Cerebellar nuclear complex (tissue), 1 donor: ENCODE measurements at places on chromosomes 12 and 14.

DNA sequence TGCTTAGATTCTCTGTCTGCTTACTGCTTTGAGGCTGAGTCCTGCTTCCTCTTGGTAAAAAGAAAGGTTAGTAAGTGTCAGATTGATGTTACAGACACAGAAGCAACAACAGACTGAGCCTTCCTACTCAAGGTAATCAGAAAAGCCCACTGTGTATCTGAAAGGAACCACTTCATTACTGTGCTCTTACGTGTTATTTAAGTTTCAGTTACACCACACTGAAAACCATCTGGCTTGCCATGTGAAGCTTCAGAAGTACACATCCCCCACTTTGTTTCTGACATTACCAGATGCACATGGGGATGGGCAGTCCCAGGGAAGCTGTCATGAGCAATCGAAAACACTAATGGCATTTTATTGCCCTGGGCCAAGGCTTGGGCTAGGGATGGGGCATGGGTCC is 1290.1 kb downstream of the AACS start:
- no peak for DNase-seq

DNA sequence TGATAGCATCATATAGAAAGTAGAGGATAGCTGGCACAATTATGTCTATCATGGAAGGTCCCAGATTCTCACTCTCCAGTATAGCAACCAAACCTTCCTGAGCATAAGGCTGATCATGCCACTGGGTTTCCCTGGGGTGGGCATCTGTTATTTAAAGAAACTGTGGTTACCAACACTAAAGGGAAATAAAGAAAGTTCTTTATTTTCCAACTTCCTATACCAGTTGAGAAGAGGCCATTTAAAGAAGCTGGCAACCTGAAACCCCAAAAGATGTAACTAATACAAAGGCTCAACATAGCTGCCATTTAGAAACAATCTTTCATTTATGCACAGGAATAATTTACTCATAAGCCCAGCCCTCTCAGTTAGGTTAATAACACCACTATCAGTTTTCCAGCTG is 3.1 kb downstream of the BCAT1 start:
- DNase-seq: no peak

GRCh38 chr12:53695152-53696145 is 19.6 kb upstream of the ATP5MC2 start:
- DNase-seq: no peak

DNA sequence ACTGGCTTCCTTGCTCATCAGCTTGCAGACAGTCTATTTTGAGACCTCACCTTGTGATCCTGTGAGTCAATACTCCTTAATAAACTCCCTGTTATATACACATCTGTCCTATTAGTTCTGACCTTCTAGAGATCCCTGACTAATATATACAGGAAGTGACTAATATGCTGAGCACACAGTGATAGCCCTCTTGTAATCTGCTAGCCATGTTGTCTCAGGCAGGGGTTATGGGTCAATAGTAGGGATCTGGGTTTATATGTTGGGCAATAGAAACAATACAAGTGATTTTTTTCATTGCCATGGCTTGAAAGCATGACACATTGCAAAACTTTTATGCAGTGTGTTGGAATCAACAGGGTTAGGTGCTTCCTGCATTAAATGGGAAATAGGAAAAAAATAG is 562.2 kb downstream of the GALC start:
- no peak for DNase-seq

GRCh38 chr14:58607131-58607951 is 30.4 kb upstream of the DACT1 start:
- DNase-seq: no peak

DNA sequence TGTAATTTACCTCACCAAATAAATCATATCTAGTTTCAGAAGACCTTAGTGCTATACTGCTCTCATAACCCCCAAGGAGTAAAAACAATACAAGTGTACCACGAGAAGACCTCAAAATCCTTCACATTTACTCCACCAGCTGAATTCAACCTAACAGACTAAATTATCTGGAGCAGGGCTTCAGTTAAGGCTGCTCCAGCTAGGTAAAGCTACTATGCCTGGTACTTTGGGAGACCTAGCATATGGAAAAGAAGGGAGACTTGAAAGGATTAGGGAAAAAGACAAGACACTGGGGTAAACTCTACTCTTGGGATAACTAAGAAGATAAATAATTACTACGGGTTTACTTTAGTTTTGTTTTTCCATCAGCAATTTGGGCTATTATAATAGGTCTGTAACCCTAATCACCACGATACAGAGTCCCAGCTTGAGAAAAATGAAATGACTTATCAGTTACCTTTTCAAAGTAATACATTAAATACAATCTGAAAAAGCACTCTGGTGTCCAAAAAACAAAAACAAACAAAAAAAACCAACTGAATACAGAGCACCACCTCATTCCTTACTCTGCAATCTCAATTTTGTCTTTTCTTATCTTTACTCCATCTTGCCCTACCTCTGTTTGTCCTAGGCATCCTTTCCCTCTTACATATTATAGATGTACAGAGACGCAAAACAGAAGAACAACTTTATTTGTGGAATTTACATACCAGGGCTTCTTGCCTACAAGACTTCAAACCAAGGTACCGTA is 2.1 kb downstream of the EML5 start:
- peak; percentile 32 for DNase-seq

GRCh38 chr12:70217416-70217815 is 25.8 kb upstream of the CNOT2 start:
- DNase-seq: no peak

- no peak for DNase-seq
These were observed 283.4 kb upstream of the GRIP1 start for GRCh38 chr12:66962290-66962689.

DNA sequence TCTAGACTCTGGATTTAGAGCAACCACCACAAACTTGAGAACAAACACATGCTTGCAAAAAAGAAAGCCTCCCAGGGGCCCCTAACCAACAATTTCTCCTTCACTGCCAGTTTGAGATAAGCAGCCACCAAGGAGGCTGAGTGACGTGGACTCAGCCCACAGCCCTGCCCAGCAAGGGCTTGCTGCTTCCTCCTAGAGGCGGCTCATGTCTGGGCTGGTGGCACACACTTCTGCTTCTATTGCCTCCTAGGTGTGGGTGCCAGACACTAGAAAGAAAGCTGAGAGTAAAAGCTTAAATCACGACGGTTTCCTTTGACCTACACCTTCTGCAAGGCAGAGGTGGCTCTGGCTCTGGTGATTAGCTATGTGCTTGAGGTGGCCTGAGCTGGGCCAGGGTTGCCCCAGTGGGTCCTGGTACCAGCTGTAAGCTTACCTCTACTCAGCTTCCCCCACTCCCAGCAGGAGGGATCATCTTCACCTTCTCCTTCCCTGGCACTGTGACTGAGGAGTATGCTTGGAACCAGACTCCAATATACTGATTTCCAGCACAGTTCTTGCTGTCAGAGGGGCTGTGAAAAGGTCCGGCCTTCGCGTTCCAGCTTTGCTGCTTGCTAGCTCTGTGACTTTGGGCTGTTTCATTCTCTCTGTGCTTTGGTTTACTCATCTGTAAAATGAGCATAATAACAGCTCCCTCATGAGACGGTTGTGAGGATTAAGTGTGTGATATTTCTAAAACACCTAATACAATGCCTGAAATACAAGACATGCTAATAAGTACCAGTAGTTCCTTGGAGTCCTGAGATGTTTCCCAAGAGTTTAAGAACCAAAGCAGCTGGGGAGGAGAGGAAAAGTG is 89.7 kb upstream of the PARP11 start:
- DNase-seq: no peak

DNA sequence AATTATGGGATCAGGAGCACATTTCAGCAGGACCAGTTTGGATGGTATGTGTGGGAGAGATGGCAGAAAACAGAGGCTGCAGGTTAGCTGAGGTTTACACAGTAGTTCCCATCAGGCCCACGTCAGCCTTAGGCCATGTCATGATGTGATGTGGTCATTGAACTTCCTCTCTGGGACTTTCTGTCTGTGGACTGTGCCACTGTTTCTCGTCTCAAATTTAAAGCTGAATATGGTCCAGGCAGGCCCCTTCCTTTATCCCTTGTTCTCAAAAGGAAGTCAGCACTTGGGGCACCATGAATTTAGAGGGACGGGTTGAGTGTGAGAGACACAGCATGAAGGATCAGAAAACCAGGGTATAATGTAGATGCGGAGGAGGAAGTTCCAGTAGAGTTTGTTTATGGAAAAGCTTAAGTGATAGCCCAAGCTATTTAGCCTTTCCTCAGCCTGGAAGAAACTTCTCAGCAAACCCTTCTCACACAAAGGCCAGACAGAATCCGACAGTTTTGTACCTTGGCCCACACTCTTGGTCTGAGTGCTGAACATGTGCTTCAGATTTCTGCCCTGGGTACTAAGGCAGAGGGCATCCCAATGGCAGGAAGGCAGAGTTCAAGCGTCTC is 3.6 kb upstream of the IGFBP6 start:
- DNase-seq: no peak

DNA sequence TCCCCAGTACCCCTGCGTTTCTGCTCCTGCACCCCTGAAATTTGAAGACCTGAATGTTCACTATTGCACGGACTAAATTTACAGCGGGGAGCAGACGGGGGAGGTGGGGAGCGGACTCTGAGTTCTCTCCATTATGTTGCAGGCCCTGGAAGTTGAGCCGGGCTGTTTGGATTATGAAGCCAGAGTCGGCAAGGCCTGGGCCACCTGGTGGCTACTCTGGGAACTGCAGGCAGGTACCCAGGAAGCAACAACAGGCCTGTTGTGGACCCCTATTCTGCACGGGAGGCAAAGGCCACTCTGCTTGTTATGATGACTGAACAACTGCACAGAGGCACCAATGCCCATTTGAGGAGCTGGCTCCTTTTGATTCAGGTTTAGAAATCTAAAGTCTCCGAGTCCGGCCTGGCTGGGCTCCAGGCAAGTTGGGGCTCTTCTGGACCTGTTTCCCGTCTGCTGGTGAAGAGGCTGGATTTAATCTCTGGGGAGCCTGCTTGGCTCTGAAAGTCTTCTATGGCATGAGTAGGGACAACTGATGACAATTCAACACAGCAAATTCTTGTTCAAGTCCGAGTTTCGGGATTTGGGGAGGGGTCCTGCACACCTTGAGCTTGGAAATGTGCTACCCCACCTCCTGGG is 34.1 kb upstream of the FAM181A start:
- DNase-seq: peak; percentile 60

DNA sequence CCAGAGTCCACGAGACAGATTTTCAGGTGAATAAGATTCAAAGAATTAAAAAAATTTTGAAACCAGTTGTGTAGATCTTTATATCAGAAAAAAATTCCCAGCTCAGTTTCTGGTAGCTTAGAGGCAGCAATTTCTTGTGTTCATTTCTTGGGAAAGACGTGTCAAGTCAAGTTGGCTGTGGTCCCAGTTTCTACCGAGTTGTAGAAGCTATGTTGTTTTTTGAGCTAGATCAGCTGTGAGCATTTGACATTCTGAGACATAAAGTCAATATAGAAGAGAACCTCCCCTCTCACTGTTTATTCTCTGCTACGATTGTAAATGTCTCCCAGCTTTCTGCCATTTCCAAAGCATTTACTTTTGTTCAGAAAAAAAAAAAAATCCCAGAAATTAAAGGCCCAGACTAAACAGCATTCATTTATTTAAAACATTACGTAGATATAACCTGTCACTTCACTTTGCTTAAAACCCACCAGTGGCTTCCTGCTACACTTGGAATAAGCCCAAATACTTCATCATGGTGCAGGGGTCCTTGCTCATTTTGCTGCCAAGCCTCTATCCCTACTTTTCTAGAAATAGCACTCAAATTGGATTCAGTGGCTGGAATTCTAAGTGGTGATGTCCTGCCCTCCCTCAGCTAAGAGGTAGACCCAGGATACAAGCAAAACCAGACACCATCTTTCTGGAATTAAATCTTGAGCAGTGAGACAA is 20.6 kb upstream of the PYGL start:
- DNase-seq: no peak
